Fibroblast of skin of back (primary cell): ENCODE measurements at places on chromosomes 6 and 20.
A peak's percentile ranks its signal among the peaks of the same experiment; 100 is the strongest.

DNA sequence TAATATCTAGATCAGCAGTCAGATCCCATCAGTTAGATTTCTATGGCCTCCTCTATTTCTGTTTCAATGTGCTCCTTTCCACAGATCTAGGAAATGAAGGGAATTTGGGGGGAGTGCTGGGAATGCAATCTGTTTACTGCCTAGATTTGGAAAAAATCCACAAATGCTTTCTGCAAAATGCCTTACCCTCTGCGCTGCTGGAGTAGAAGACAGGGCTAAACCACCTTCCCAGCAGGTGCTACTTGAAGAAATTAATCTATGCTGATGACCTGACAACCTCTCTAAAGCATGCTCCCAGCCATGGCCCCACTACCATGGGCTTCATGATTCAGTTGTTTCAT is 46.2 kb downstream of the LY86 start:
- no peak for DNase-seq

- DNase-seq: no peak
Measured at GRCh38 chr20:2285613-2286012, 10.2 kb upstream of the TGM3 start.

DNA sequence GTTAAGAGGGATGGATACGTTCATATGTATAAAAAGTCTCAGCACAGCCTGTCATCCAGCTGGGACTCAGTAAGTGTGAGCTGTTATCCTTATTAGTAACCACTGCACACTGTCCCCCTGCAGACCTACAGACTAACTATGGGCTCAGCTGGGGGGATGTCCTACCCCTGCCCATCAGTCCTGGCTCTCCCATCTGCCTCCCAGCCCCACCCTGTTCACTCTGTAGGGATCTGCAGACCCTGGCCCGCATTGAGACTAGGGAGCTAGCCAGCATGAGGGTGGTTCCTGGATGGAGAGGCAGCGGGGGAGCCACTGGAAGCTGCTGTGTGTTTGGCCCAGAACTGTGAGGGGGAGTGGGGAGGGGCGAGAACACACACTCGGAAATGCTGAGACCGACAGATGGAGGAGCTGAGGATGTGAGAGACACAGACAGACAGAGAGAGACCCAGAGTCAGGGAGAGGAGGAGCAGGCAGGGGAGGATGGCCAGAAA is 17.1 kb downstream of the XKR7 start:
- no peak for DNase-seq

DNA sequence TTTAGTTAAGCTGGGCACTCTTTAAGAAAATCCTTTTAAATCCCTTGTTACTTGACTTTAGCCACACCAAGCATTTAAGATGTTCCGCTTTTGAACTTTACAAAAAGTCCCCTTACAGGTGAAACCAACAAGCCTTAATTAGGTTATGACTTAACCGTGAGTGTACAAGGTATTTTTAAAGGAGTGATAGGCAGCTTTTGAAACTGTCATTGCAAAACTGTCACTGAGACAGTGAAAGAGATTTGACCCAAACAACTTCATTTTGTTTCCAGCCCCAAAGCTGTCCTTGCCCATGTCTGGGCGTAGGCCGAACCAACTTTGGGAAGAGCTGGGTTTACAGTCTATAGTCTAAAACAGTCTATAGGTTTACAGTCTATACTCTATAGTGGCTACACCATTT is 305.4 kb downstream of the FARS2 start:
- DNase-seq: no peak

DNA sequence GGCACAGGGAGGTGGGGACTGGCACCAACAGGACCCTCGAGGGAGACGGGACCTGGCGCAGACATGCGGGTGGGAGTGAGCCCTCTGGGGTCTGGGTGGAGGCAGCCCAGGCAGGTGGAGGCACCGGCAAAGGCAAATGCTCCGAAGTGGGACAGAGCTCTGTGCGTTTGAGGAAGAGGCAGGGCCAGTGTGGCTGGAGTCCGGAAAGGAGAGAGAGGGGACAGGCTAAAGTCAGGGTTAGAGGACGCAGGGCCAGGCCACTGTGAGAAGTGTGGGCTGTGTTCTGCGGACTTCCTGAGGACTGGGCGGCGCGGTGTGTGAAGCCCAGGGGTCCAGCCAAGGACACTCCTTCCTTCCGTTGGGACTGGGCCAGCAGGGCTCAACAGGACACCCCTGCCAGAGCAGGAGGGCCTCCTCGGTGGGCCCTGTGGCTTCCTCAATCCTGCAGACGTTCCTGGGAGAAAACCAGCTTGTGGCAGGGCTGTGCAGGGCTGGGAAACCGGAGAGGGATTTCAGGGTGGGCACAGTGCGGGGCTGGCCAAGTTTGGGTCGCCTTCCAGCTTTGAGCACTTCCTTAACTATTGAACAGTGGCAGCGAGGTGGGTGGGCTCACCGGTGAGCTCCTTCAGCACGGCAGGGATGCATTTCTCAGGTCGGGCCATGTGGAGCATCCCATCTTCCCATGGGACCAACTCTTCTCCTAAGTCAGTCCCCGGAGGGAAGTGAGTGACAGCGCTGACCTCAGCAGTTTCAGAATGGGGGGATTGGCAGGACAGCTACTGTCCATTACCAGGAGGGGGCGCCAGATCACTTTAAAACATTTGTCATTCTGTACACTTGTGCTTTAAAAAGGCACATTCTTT is 22.5 kb downstream of the MOCS3 start:
- peak; percentile 73 for DNase-seq

GRCh38 chr6:69917834-69918233 is 51.5 kb downstream of the COL19A1 start:
- DNase-seq: peak; percentile 92

GRCh38 chr6:15960740-15961634 is 167.9 kb upstream of the MYLIP start:
- no peak for DNase-seq

DNA sequence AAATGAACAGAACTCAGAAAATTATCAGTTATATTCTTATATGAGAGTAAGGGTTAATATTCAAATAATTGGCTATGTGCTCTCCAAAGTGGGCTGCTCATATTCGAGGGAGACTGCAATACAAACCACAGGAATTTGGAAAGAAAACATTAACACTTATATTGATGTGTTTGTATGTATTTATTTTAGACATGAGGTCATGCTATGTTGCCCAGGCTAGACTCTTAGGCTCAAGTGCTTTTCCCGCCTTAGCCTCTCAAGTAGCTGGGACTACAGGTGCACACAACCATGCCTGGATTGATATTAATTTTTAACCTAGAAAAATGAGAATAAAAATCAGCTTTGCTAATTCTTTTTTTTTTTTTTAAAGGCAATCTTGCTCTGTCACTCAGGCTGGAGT is 35.0 kb downstream of the BTBD9 start:
- peak; percentile 53 for DNase-seq

GRCh38 chr6:53333439-53334408 is 15.0 kb downstream of the ELOVL5 start:
- no peak for DNase-seq

DNA sequence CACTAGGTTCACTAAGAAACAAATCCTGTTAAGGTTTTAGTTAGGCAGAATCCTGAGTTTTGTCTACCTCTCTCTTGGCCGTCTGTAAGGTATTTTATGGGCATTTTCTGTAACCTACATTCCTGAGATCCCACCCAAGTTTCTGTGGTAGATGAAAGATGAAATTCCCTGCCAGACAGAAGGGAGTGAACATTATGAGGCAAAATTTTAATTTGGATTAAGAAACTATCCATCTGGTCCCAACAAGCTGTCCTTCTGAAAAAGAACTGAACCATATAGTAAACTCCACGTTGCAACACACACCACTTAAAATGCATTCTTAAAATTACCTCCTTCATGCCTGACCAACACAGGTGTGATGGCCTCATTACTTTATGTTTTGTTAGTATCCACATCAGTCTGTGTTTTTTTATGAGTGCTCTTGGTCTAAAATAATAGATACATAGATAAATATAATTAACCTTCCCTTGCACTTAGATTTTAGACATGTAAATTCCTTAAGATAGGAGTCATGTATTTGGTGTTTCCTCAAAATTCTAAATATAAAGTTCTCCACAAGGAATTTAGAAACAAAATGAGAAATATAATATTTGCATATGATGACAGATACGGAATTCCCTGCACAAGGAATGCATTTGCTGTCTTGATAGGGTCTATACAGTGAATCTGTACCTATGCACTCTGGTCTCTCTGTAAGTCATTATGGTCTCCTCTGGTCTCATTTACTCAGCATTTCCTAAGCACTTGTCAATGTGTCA is 86.5 kb downstream of the CHD6 start:
- peak; percentile 41 for DNase-seq

DNA sequence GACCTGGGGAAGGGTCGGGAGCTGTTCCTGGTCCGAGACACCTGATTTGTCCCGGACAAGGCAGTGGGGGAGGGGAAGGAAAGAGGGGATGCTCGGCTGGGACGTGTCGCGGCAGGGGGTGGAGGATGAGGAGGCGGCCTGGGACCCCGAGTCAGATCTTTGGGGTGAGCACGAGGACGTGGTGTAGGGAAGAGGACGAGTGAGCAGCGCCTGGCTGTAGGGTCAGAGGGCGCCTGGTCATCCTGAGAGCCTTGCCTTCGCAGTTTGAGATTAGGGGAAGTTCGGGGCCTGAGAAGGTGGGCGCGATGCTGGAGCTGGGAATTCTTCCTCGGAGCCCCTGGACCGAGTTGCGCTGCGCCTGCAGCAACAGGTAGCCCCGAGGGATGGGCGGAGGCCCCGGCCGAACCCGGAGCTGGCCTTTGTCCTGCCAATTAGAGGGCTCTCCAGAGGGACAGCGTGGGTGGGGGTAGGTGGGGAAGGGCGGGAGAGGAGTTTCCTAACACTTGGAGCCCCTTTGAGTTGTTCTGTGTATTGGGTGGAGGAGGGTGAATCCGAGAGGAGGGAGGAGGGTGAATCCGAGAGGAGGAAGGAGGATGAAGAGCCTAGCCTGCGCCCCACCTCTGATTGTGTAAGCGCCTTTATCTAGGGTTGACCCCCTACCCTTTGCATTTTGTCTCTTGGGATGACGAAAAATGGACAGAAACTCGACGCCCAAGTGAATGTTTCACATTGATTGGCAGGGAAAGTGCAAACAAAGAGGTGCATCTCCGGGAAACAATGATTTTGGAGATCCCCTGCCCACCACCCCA is 72.0 kb downstream of the SOX4 start:
- no peak for DNase-seq

- DNase-seq: no peak
Measured at GRCh38 chr6:160376445-160376844, 28.3 kb downstream of the SLC22A3 start.

DNA sequence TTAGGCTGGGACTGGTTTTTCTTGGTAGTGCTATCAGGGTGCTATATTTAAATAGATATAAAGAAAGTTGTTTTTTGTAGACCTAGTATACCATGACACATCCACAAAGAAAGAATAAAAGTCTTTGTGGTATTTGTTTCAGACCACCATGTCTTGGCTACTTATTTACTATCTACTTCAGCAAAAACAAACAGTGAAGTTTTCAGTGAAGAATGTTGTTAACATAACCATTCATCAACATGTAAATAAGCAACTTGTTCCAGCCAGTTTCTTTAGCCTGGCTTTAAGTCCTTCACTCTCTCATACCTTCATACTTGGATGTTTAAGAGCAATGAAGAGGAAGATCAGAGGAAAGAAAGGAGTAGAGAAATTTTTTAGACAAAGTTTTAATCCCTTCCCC is 624.1 kb downstream of the CD109 start:
- DNase-seq: no peak

GRCh38 chr20:51856432-51856831 is 54.1 kb upstream of the SALL4 start:
- DNase-seq: peak; percentile 24

- DNase-seq: no peak
Measured at GRCh38 chr20:59958626-59959025, 403 bp downstream of the CDH26 start.

- no peak for DNase-seq
Measured at GRCh38 chr20:48574383-48574782, 253.4 kb downstream of the PREX1 start.

DNA sequence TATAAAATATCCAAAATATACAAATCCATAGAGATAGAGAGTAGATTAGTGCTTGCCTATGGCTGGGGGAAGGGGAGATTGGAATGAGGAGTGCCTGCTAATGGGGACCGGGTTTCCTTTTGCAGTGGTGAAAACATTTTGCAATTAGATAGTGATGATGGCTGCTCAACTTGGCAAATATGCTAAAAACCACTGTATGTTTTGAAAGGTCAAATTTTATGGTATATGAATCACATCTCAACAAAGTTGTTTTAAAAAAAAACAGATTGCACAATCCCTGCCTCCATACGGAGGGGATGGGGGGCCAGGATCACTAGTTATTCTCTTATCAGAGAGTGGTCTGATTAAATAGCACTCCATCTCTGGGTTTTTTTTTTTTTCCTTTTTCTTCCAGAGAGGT is 76.9 kb upstream of the RIPOR2 start:
- DNase-seq: peak; percentile 88

GRCh38 chr6:124962639-124963415 is 590 bp downstream of the RNF217 start:
- peak; percentile 49 for DNase-seq

- DNase-seq: no peak
Measured at GRCh38 chr20:3156811-3157619, 2.6 kb downstream of the FASTKD5 start.

DNA sequence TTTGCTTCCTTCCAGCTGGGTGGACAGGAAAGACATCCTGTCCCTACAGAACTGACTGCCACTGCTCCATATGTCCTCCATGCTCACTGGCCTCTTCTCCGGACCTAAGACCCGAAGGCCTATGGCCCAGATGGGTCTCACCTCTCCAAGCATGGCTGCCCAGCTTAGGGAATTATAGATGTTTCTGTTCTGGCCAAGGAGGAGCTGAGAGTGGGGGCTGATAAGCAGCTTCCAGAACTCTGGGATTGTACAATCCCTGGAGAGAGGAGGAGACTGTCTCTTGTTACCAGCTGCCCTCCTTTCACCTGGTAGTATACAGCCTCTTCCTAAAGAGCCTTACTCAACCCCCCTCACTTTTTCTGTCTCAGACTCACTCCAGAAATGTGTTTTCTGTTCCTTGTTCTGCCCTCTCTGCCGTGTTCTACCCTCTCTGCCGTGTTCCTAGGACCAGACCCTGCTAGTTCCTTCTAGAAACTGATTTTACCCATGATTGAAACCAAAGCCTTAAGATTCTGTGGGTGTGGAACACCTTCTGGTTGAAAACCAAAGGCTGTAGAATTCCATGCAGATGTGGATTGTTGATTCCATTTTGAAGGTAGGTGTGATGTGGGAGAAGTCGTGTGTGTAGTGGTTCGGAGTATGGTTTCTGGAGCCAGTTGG is 28.7 kb downstream of the ANKS1A start:
- DNase-seq: no peak

- no peak for DNase-seq
Measured at GRCh38 chr6:122755901-122756300, 23.6 kb upstream of the FABP7 start.

DNA sequence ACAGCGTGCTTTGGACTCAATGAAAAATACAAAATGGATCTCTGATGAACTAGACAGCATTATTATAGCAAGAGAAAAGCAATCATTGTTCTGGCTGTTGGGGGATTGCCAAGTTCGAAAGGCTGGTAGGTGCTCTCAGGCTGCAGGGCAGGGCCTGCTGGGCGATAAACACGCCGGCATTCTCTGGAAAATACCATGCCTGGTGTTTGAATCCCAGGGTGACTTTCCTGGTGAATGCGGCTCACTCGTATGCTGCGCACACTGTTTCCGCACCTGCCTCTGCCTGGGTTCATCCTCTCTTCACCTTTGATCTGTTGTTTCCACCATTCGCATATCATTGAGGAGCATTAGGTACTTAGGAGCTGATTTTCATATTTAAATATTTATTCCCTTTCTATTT is 37.4 kb downstream of the GCNT2 start:
- no peak for DNase-seq

GRCh38 chr6:83192456-83192855 is 609 bp downstream of the PGM3 start:
- peak; percentile 17 for DNase-seq

- DNase-seq: peak; percentile 91
Measured at GRCh38 chr20:53926428-53927028, 143.9 kb downstream of the BCAS1 start.
